Glomerular endothelial cell (primary cell): ENCODE measurements at places on chromosomes 1 and 21. TPM values are rescaled to one million over a fixed set of nuclear protein-coding genes. Genes with fewer than 3 reads are reported as not detected.

LRRC71 gene
- total RNA-seq, result 0.12 TPM in 1 of 2 replicates, not detected in the other

SMPDL3B gene
- total RNA-seq, result 1.8 TPM in 1 of 2 replicates, not detected in the other

PLA2G2C gene
- total RNA-seq, result not detected in 2 replicates

FOXO6 gene
- total RNA-seq, result not detected in 2 replicates

KMO gene
- 3.1 TPM in 1 of 2 replicates, not detected in the other for total RNA-seq
